ENCODE measurements at places on chromosomes 3 and 15.

DNA sequence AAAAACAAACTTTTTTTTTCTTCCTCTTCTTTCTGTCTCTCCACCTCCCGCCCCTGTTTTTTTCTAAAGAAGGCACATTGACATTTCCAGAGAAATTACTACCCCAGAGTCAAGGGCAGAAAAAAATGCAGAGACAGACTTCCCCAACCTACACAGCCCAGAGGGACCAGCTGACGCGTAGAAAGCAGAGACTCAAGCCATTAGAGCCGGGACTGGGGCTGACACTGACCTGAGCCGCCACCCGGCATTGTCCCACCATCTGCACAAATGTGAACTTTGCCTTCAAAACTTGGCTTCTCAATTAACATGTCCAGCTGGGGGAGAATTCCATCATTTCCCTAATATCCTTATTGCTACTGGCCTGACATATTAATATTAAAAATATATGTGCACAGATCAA is 385.6 kb downstream of the NR2F2 start:
- DNase-seq: no peak

DNA sequence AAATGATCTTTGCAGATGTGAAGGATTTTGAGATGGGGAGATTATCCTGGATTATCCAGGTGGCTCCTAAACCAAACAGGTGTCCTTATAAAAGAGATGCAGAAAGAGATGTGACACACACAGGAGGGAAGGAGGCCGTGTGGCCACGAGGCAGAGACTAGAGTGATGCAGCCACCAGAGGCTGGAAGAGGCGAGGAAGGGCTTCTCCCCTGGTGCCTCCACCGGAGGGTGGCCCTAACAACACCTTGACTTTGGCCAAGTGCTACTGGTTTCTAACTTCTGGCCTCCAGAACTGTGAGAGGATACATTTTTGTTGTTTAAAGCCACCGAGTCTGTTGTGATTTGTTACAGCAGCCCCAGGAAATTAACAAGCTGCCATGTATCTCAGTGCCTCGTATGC is 127.1 kb downstream of the ASB7 start:
- no peak for DNase-seq

DNA sequence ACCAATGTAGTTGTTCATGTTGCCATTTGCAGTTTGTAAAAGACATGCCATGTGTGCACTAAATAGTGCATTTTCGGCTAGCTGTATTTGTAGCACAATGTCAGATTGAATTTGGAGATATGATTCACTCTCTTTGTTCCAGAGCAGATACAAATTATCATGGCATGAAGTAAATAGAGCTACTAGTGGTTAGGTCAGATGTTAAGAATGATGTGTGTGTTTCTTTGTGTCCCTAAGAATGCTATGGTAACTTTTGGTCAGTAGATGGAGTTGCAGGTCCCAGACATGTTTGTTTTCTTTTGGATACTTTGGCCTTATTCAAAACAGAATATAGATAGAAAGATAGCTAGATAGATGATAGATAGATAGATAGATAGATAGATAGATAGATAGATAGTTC is 595.8 kb downstream of the NLGN1 start:
- no peak for DNase-seq

DNA sequence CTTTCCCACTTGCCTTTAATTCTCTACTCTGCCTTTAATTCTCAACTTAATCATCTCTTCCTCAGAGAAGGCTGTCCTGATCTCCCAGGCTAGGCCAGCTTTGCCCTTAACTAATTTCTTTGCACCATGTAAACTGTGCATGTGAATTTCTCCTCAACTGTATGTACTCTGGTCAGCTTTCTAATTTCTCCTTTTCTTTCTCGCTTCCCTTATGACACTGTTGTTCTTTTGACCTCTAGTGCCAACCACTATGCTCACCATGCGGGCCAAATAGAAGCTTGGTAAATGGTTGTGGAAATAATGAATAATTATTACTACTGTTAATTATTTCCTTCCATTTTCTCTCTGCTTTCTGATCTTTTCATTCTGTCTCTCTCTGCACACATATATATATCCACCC is 269.0 kb upstream of the CRBN start:
- no peak for DNase-seq

DNA sequence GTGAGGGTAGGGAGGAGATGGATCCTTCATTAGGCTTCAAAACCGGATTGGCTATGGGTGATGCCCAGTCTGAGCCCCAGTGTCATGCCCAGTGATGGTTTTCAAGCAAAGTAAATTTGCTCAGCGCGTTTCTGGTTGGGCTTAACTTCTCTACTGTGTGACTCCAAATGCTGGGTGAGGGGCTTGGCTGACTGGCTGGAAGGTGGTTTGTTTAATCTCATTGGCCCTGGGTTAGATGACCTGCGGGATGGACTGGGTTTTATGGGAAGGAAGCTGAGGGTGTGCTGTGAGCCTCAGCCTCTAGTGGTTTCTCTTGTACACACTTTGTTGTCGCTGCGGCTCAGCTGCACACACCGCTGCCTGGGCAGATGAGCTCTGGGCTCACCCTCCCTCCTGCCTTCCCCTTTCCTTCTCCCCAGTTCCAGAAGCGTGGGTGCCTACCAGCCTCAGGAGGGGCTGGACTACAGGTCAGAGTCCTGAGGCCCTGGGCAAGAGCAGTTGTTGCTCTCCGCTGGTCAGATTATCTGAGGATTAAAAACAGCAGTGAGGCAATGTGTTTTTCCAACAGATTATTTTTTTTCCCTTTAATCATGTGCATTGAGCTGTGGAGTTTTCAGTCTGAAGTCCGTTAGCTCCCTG is 18.6 kb downstream of the PDIA5 start:
- no peak for DNase-seq

DNA sequence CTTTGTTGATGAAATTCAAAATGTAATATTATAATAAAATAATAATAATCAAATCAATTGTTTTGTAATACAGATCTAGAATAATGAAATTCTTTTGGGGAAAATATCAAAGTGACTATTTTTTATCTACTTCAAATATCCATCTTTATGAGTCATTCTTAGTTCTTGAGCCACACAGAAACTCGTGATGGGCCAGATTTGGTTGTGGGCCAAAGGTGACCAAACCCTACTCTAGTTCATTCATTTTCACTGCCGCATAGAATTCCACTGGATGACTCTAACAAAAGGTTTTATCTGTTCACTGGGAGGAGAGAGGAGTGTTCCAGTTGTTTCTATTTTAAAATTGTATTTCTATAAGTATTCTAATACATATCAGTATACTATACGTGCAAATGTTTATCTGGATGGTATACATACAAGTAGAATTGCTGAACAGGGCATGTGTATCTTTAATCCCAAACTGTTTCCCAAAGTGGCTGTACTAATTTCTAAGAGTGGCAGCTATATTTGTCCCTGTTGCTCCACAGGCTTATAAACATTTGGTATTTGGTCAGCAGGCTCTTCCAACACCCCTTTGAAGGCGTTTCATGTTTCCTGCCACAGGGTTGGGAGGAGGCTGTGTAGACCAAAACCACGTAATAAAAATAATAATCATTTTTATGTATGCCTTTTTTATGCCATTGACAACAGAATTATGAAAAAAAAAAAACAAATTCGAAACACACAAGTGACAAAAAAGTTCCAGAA is 7.3 kb upstream of the RTP3 start:
- no peak for DNase-seq

- DNase-seq: no peak
These were observed 130.3 kb downstream of the NR1I2 start for GRCh38 chr3:119912220-119912619.

DNA sequence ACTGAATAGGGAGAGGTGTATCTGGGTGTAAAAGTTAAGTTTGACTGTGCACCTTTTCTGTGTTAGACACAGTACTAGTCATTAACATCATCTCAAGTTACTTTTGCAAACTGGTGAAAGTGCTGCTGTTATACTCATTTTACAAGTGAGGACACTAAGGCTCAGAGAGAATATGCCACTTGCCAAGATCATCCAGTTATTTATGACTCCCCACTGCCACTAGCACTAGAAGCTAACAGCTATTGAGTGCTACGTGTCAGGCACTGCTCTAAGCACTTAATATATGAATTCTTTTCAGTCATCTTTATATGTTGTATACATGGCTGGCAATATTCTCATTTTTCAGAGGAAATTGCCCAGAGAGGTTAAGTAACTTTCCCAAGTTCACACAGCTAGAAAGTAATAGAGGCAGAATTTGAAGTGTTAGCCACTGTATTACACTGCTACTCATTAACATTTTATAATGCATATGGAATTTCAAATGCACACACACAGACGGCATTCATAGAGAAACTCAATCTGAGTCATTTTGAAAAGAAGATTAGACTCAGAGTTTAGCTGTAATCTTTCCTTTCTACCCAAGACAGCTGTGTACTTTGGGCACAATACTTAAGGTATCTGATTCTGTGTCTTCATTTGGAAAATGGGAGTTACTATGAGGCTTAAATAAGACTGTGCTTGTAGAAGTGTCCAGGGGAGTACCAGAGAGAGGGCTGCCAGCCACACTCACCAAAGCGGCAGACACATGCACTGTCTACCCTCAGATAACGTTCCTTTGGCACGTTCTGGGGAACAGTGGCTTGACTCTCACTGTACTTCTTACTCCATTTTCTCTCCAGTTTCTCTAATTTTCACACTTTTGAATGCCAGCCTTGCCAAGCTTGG is 1.3 kb upstream of the MASP1 start:
- DNase-seq: no peak

All from stimulated activated CD4-positive, alpha-beta T cell treated with anti-CD3 and anti-CD28 coated beads, Interleukin-2, amount 100 ng/mL, for 48 hours (primary cell).